ENCODE measurements at places on chromosomes 6 and 20.

DNA sequence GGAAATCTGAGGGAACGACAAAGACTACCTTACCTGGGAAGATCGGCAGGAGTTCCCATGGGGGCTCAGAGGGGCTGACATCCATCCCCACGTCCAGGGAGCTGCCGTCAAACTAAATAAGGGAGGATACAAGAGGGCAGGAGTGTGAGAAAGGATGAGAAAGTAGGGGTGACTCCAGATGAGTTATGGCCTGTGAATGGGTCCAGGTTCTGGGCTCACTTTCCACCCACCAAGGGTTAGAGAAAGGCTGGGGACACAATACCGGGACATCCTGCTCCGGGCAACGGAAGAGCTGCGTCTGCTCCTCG lies 683 bp downstream of the ATF6B start:
- DNase-seq, result no peak

DNA sequence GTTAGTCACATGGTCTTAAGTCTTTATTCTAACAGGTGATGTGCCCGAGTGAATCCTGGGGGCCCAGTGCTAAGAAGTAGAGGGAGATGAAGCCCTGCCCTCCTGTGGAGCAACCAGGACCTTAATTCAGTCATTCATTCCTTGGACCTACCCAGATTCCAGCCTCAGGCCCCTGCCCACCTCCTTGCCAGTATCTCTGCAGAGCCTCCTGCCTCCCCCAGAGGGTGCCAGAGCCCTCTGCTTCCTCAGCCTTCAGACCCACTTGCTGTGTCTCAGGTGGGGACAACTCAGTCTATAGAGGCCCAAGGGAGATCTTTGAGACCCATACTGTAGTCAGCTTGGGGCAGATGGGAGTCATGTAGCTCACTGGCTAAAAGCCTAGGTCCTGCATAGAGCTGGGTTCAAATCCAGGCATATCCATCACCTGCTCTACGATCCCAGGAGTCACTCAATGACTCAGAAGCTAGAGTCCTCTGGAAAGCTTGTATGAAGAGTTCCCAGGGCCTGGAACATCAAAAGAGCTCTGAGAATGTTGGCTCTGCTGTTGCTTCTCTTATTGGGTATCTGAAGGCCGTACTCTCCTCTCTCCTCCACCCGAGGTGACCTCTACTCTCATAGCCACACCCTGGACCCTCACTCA lies 3.9 kb upstream of the SIGLEC1 start:
- DNase-seq, result peak; percentile 50

DNA sequence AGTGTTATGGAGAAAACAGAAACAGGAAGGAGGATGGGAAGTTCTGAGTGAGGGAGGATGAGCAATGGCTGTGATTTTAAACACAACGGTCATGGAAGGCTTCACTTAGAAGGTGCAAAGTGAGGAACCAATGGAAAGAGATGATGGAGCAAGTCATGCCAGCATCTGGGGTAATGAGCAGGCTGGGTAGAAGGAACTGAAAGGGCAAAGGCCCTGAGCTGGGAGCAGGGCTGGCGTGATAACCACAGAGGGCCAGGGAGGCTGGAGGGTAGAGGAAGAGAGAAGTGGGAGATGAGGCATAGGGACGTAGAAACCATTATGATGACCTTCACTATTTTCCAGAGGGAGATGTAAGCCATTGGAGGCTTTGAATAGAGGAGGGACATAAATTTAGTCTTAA lies 43.6 kb downstream of the NHLRC1 start:
- no peak for DNase-seq

DNA sequence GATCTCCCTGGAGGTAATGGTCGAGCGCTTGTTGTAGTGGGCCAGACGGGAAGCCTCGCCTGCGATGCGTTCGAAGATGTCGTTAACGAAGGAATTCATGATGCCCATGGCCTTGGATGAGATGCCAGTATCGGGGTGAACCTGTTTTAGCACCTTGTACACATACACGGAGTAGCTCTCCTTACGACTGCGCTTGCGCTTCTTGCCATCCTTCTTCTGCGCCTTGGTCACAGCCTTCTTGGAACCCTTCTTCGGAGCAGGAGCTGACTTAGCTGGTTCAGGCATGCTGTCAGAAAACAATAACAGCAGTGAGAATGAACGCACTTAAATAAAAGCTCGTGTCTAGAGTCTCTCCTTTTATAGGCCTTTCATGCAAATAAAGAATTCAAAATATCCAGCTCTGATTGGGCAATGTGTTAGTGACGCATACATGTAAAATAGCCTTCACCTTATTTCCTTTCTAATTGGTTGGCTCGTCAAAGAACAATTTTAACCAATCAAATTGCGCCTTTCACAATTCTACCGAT lies 129.2 kb downstream of the HFE start:
- no peak for DNase-seq

DNA sequence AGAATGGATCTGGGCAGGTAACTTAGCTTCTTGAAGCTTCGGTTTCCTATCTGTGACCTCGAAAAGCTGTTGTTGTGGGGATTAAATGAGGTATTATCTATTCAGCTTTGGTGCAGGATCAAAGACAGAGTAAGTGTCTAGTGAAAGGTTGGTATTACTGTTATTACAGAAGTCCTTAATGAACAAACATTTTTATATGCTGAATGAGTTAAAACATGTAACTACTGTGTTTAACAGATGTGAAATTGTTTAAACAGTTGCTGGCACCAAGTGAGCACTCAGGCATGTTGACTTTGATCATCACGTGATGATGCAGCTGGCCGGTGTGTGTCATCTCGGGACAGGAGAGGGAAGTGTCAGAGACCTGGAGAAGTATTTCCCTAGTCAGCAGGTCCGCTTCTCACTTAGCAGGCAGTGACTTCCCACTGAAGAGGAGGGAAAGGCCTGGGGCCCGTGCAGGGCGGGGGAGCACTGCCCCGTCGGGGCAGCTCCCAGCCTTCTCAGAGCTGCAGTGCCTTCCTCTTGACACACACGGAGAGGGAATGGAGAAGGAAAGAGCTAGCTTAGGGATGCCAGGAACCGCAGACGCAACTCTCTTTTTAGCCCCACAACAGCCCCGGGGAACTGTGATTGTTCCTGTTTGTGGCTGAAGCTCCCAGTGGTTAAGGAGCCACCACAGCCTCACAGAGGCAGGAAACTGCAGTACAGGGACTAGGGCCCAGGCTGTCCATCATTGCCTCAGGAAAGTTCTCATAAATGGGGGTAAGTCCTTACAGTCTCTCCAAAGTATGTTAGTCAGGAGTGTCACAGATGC lies 18.0 kb downstream of the TUBB2A start:
- DNase-seq, result peak; percentile 72

GRCh38 chr6:43604174-43604573 lies 24.9 kb downstream of the GTPBP2 start:
- DNase-seq, result no peak

GRCh38 chr6:3732345-3733141 lies 19.0 kb downstream of the PXDC1 start:
- DNase-seq, result peak; percentile 74

DNA sequence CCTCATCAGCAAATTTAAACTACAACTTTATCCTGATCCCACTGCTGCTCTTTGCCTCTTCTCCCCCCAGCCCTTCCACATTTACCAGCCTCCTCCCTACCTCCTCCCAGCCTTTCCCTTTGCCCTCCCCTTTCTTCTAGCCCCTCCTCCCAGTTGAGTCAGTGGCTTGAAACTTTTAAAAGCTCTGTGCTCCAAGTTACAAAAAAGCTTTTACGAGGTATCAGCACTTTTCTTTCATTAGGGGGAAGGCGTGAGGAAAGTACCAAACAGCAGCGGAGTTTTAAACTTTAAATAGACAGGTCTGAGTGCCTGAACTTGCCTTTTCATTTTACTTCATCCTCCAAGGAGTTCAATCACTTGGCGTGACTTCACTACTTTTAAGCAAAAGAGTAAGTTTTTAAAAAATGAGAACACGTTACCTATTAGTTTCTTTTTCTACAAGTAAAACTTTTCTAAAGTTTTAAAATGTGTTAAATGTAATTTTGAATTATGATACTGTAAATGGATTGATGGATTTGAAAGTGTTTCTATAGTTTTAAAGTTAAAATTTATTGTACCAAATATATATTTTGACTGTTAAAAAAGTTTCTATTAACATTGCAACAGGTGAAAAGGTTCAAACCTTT lies at the start of gene GJA1:
TSS of gene GJA1 (plus strand) at position 203 of the 626 bp plus-strand sequence. CDS start 11,202 bp downstream, outside the sequence.
- peak; percentile 72 for DNase-seq

- no peak for DNase-seq
These were observed 270.1 kb downstream of the ARID1B start for GRCh38 chr6:157047328-157047727.

DNA sequence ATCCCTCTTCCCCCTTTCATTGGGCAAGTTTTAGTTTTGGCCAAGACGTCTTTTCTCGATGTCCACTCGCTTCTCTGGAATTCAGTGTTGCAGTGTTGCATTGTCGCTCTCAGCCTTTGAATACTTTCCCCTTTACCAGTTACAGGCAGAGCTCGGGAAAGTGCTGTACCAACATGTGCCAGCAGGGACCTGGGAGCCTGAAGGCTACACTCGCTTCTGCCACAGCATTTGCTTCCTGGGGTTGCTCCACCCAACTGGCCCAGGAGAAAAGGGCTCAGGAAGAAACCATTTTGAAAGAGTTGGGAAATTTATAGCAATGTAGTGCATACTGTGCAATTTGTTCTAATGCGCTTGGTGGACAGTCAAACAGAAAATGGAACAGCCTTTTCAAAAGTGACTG lies 78.6 kb downstream of the LINC00237 start:
- DNase-seq, result peak; percentile 58

DNA sequence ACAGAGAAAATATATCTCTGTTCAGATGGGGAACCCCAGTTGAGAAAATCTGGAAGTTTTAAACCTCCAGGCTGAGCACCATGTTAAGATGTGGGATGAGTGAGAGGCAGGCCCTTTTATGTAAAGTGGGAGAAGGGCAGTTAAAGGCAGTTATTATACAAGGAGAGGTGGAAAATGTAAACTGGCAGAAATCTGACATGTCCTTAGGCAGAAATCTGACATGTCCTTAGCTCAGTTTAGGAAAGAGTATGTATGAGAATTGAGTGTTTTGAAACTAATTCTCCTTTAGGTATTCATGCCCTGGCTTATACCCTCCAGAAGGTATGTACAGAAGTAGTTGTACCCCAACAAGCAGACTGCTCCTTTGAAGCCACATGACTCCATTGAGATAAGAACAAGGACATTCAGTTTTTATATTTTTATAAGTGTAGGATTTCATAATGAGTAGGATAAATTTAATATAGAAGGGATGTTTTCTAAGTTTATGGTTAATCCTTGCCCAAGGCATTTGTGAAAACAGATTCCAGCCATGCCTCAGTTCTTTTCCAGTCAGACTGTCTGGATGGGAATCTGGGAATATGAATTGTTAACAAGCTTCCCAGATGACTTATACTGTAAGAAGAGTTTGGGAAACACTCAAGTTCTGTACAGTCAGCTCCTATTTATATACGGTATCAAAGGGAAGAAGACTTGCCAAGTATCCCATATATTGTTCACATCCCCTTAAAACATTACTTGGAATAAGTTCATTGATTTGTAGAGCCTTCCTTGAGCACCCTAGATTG lies 87.7 kb downstream of the SCAND1 start:
- no peak for DNase-seq

DNA sequence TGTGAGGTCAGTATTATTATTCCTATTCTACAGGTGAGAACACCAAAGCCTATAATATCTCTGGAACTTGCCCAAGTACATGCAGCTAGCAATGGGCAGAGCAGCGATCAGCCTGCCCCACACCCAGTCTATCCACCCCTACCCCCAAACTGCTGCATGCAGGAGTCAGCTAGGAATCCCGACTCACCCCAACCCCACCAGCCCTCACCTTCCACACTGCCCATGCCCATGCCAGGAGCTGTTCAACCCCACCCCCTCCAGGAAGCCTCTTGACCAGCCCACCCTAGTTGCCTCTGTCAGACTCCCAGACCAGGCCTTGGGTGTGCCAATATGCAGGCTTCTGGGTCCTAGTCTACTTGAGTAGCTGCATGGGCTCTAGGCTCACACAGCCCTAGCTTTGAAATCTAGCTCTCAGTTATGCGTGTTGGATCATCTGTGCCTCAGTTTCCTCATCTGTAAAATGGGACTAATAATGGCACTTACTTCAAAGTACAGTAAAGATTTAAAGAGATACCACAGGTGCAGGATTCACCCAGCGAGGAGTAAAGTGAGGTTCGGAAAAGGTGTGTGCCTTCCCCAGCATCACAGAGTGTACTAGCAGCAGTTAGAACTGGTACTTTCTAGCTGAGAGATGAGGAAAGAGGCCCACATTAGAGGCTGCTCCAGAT lies 173.2 kb downstream of the VEGFA start:
- DNase-seq, result no peak

GRCh38 chr20:36199345-36200257 lies 36.7 kb upstream of the AAR2 start:
- peak; percentile 88 for DNase-seq

DNA sequence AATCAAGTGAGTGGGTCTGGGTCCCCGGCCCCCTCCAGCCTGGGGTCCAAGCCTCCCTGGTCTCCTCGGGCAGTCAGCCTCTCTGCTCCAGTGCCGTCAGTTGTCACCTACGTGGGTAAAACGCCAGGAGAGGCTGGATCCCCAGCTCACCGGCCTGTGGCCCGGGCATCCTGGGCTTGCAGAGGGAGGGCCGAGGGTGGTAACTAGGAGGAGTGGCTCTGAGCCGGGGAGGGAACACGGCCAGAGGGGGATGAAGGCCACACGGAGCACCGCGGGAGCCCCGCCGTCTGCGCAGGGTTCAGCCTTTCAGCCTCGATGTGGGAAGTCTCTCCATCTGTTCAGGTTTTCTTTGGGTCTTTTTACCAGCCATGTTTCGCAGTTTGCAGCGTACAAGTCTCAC lies 29.5 kb upstream of the BHLHE23 start:
- DNase-seq, result no peak

DNA sequence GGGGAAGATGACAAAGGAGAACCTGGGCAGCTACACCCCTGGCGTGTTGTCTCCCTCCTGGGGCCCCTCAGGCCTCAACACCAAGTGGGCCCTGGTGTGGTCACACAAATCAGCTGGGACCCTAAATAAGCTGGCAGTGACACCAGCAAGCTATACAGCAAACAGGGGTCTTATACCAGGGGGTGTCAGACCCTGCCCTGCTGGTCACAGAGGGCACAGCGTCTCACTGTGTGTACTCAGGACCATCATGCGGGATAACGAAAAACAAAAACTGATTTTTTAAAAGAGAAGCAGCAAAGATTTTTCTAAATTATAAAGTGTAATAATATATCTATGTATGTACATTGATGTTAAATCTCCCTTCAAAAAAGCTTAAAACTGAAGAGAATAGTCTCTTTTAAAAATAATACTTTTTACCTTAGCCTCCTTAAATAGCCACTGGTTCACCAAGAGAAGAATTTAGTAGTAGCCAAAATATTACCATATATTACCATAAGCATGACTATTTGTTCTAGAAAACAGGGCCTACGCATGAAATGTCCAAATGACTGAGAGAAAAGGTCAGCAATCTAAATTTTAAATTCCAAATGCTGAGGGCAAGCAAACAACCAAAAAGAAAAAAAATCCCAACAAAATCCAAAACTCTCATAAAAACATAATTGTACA lies 220.4 kb downstream of the KIF16B start:
- no peak for DNase-seq

GRCh38 chr6:11322252-11322885 lies 89.9 kb upstream of the NEDD9 start:
- DNase-seq, result no peak

- no peak for DNase-seq
These were observed 190.8 kb downstream of the TBC1D32 start for GRCh38 chr6:121143476-121143875.

GRCh38 chr6:42915732-42916131 lies at the start of gene PTCRA:
Gene PTCRA (plus strand): TSS chr6:42916053. CDS start chr6:42916070, 17 bp downstream.
- DNase-seq, result no peak

- DNase-seq, result peak; percentile 51
These were observed 17.5 kb upstream of the SAMD3 start for GRCh38 chr6:130240232-130240631.

Data from urothelium cell line (cell line).